ENCODE measurements at places on chromosomes 5 and 9. TPM values are rescaled to one million over a fixed set of nuclear protein-coding genes. Genes with fewer than 3 reads are reported as not detected.

Gene GZMA
- total RNA-seq = 0.39 TPM

Gene FKTN
- 37.7 TPM for total RNA-seq

Gene PJA2
- total RNA-seq = 370 TPM

DNA sequence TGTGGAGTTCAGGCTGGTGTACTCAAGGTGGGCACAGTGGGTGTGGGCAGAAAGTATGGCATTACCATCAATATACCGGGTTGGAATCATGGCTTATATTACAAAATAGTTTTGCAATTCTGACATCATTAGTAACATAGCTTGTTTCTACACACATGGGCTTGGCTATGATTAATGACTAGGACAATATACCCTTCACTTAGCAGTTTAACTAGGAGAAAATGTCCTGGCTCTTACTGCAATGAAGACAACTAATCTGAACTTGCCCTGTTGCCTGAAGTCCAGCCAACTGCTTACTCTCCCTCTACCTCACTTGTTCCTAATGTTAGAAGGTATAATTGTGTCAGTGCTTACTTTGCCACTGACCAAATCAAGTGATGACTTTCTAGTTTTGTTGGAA lies 612.5 kb downstream of the EFNA5 start:
- no peaks in the 10 kb centered on the region for H3K4me1 ChIP-seq
- no peak overlapping the region for H3K4me3 ChIP-seq
- no peak for DNase-seq
- H3K36me3 ChIP-seq = no peaks in the 10 kb centered on the region
- no peaks in the 10 kb centered on the region for H3K27me3 ChIP-seq

Gene FBLL1
- total RNA-seq = 15.5 TPM

DNA sequence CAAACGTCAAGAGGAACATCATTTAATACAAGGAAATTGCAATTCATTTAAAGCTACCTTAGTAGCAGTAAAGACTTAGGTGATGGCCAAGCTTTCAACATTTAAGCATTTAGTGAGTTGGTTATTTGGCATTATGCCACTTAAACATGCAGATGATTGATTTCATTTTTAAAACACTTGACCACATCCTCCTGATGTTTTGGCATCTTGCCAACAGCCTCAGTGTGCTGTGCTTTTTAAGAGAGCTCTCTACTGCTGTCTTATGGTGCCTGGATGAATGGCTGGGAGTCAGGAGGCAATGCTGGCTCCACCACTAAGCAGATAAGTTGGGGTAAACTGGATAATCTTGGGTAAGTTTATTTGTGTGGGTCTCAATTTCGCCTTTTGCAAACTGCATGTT lies 364.5 kb downstream of the MAN2A1 start:
- no peak overlapping the region for H3K27ac ChIP-seq
- H3K4me1 ChIP-seq = no peaks in the 10 kb centered on the region

GRCh38 chr9:129359916-129360536 lies 182.0 kb upstream of the IER5L start:
- H3K36me3 ChIP-seq = no peaks in the 10 kb centered on the region
- H3K4me1 ChIP-seq = peaks cover 8% of the 10 kb centered on the region
- no peak overlapping the region for H3K4me3 ChIP-seq
- no peak overlapping the region for H3K27ac ChIP-seq
- no peaks in the 10 kb centered on the region for H3K27me3 ChIP-seq

DNA sequence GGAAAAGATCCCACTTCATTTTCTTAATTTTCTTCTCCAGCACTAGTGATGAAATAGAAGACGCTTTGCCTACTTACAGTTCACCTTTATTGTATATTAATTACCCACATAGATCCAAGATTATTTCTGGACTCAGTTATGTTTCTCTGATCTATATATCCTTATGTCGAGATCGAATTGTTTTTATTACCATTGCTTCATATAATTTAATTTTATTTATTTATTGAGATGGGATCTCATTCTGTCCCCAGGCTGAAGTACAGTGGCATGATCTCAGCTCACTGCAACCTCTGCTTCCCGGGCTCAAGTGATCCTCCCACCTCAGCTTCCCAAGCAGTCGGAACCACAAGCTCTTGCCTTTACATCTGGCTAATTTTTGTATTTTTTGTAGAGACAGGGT lies 121.3 kb downstream of the UGCG start:
- no peaks in the 10 kb centered on the region for H3K27me3 ChIP-seq
- H3K36me3 ChIP-seq = no peaks in the 10 kb centered on the region
- no peaks in the 10 kb centered on the region for H3K4me1 ChIP-seq
- H3K4me3 ChIP-seq = no peak overlapping the region
- H3K27ac ChIP-seq = no peak overlapping the region

DNA sequence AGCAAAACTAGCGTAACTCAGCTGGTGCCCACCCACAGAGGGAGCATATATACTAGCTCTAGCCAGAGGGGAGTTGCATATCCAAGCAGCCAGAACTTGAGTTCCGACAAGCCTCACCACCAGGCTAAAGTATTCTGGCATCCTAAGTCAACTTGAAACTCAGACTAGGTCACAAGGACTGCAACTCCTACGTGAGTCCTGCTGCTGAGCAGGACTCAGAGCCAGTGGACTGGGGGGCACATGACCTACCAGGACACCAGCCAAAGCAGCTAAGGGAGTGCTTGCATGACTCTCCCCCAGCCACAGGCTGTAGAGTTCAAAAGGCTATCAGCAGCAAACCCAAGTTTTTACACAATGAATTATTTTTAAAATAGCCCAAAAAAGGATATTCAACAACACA lies 26.1 kb downstream of the SPDL1 start:
- DNase-seq = no peak
- H3K4me3 ChIP-seq = no peak overlapping the region
- no peak overlapping the region for H3K27ac ChIP-seq
- H3K36me3 ChIP-seq = peaks cover 2% of the 10 kb centered on the region

- H3K4me1 ChIP-seq = no peaks in the 10 kb centered on the region
- H3K36me3 ChIP-seq = no peaks in the 10 kb centered on the region
- no peak overlapping the region for H3K27ac ChIP-seq
- H3K4me3 ChIP-seq = no peak overlapping the region
Observed at GRCh38 chr5:105167092-105167491, 1604.5 kb upstream of the NUDT12 start.

- H3K4me3 ChIP-seq = no peak overlapping the region
- no peaks in the 10 kb centered on the region for H3K36me3 ChIP-seq
- H3K27me3 ChIP-seq = no peaks in the 10 kb centered on the region
- no peak for DNase-seq
- H3K27ac ChIP-seq = no peak overlapping the region
Observed at GRCh38 chr9:23044549-23044948, 597.9 kb downstream of the DMRTA1 start.

DNA sequence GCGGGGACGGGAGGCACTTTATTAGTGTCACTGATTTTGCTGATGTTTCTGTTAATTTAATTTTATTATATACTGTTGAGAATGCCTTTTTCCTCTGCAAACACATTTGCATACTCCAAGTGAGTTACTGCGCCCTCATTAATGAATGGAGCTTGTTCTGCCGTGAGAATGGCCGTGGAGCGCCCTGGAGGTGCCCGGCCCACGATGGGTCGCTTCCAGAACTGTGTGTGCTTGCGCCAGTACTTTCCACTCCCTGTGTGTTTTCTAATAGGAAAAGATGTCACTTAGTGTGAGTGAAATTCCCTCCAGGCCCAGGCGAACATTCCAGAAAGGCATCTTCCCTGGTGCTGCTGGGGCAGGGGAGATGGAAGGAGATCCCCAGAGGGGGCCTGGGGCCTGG lies 30.1 kb downstream of the NDUFS6 start:
- H3K4me1 ChIP-seq = peaks cover 12% of the 10 kb centered on the region
- H3K4me3 ChIP-seq = no peak overlapping the region
- peaks cover 13% of the 10 kb centered on the region for H3K27me3 ChIP-seq
- no peak overlapping the region for H3K27ac ChIP-seq
- H3K36me3 ChIP-seq = peaks cover 17% of the 10 kb centered on the region
